Right lung (tissue), 10 donors: ENCODE measurements at places on chromosomes 5 and 9. TPM values are rescaled to one million over a fixed set of nuclear protein-coding genes. Genes with fewer than 3 reads are reported as not detected.

SPINK4 gene
- polyA plus RNA-seq = not detected

MEF2C gene
- polyA plus RNA-seq = 84.6 TPM

CNTNAP3 gene
- 2.9 TPM for polyA plus RNA-seq

PTTG1 gene
- 81.3 TPM for polyA plus RNA-seq

GRCh38 chr5:109829331-109829730, 139.6 kb downstream of the MAN2A1 start:
- no peak for DNase-seq

- no peak for DNase-seq
These were observed 69.6 kb downstream of the PDE8B start for GRCh38 chr5:77280036-77280435.

DNA sequence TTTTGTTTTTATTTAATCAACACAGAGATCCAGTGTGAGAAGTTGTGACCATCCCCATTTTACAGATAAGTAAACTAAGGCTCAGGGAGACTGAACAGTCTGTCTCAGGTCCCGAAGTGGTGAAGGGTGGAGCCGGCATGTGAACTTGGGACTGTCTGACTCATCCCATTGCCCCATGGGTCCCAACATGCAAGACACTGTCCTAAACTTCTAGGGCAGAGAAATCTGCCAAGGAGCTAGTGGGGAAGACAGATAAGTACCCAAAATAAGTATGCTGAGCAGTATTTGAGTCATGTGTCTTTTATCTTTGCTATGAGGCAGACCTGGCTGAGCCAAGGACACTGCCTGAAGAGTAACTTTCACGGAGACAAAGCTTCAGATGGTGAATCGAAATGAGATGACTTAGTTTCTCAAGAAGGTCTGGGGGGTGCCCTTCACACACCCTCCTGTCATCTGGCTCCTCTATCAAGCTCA, 64.3 kb upstream of the SLC25A51 start:
- DNase-seq = no peak

GRCh38 chr9:125994066-125994943, 247.1 kb downstream of the PBX3 start:
- no peak for DNase-seq

DNA sequence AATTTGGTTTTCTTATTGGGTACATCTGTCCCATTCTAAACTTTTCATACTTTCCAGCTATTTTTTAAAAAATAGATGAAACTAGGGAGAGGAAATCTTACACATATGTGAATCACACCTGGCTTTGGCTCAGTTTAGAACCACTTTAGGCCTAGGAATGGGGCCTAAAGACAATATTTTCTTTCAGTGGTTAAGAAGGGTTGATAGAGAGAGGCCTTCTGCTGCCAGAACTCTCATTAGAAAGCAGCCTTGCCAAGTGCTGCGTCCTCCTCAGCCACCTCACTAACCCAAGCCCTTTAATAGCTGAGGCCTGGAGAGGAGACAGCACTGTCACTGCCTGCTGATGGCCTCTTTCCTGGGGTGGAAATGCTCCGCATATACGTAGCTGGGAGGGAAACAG, 167.5 kb downstream of the SAXO1 start:
- DNase-seq = no peak

GRCh38 chr5:16588434-16589214, 28.2 kb downstream of the RETREG1 start:
- no peak for DNase-seq

GRCh38 chr5:142807372-142807911, 37.3 kb downstream of the ARHGAP26 start:
- no peak for DNase-seq

GRCh38 chr5:149002053-149002452, 60.8 kb downstream of the SH3TC2 start:
- no peak for DNase-seq

GRCh38 chr5:42854795-42855194, 43.1 kb upstream of the SELENOP start:
- DNase-seq = no peak
